Stimulated activated CD8-positive, alpha-beta memory T cell treated with anti-CD3 and anti-CD28 coated beads, Interleukin-4, amount 100 ng/mL, for 1 hour (primary cell): ENCODE measurements at places on chromosomes 3 and 15.

GRCh38 chr15:64619880-64620839 lies 155.2 kb downstream of the RBPMS2 start:
- DNase-seq: no peak

DNA sequence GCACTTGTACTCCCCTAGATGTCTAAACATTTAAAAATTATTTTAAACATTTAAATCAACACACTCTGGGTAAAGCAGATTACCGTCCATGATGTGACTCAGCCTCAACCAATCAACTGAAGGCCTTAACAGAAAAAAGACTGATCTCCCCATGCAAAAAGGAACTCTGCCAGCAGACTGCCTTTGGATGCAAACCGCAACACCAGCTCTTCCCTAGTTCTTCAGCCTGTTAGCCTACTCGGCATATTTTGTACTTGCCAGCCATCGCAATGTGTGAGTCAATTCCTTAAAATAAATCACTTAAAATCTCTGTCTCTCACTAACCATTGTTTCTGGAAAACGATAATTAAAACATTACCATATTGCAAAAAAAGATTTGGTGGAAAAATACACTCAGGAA lies 375.9 kb downstream of the RSL24D1 start:
- no peak for DNase-seq

DNA sequence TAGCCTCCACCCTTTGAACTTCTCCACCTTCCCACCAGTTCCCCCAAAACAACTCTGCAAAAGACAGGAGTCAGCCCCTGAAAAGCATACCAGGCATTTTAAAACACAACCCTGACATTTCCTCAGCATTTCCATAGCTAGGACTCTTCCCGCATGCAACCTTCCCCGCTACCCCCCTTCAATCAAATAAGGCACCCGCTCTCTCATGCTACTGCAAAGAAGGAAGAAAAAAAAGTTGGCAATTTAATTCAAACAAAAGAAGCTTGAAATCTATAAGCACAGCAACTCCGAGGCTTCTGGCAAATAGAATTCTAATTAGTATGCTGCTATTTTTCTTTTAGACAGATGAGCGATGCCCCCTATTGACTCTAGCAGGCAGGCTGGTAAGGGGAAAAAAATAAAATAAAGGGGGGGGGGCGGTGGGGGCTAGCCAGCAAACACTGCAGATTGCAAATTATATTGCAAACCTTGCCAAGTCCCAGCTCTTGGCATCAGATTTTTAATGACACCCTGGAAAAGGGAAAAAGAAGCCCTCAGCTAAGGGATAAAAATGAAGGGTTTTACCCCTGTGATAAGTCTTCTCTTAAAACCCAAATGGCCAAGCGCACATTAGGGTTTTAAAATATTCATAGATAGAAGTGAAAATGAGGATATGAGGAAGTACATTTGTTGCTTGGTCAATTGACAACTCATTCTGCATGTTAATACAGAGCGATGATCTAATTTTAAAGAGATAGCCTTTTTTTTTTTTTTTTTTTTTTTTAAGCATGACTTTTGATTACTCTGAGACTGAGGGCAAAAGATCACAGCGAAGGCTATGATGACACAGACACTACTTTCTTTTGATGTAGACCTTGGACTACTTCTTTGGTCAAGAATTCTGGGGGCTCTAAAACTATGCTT lies 255.2 kb downstream of the NR2F2 start:
- DNase-seq: no peak

DNA sequence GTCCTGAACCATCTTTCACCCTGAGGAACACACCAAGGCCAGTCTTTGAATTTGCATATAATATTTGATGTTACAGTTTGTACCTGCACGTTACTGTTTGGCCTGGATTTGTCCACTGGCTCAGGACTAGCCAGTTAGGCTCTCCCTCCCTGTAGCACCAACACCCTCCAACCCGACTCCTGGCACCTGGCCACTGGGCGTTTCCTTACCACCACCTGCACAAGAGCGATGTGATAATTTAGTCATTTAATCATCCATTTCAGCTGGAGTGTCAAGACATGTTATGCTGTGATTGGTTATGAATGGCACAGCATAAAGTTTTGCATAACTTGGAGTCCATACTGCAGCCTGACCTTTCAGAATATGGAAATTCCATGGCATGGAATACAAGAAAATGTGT lies 242.4 kb downstream of the KCNMB2 start:
- DNase-seq: no peak

- DNase-seq: no peak
These were observed 20.0 kb downstream of the SLC28A1 start for GRCh38 chr15:84904419-84904818.

DNA sequence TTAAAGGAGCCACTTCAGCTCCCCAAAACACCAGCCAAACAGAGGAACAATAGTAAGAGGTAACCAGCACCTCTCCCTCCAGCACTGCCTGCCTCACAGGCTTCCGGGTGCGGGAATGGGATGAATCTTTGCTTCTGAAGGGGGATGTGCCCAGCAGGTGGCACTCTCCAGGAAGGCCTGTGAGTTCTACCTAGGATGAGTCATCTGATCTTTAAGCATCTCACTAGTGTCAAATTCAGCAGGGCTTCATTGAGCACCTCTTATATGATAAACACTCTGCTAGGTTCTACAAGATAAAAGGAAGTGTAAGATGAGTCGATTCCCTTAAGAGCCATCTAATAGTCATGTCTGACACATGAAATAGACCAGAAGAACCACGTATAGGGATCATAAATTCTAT lies 237.4 kb upstream of the UMPS start:
- no peak for DNase-seq

DNA sequence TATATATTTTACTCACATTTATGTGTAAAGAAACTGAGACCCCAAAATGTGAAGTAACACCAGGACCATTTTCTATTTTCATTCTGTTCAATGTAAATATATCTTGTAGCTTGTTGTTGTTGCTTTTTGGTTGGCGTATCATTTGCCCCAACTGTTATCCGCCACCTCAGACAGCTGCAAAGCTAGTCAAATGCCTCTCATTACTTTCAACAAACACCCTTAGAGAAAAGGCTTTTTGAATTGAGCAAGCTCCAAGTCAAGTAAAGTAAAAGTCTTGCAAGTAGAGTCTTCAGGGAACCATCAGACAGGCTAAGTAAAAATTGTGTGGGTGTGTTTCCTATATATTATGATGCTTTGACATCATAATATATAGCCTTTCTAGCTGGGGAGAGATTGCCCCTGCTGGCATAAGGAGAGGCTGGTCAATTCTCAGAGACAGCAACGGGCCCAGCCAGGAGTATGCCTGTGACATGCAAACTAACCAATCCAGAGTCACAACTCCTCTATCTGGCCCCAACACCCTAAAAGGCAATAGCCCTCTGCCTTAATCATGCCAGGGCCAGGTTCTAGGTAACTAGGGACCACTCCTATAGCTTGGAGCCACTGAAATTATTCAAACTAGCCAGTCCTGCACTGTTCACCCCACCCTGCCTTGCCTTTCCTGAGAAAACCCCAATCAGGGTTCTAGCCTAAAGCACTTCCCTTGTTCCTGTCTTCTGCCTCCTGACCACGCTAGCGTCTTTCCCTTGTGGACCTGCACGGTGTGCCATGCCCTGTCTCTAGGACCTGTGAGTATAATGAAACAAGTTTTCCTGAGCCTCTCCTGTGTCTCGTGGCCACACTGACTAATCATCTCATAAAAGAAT lies 75.6 kb downstream of the RAD18 start:
- no peak for DNase-seq

- DNase-seq: no peak
These were observed 136.3 kb downstream of the THSD4 start for GRCh38 chr15:71251584-71252043.

GRCh38 chr3:195366200-195366925 lies 76.5 kb downstream of the ACAP2 start:
- DNase-seq: no peak
